Upper lobe of right lung (tissue), 1 donor: ENCODE measurements at places on chromosomes 16 and 17. TPM values are rescaled to one million over a fixed set of nuclear protein-coding genes. Genes with fewer than 3 reads are reported as not detected.

DNA sequence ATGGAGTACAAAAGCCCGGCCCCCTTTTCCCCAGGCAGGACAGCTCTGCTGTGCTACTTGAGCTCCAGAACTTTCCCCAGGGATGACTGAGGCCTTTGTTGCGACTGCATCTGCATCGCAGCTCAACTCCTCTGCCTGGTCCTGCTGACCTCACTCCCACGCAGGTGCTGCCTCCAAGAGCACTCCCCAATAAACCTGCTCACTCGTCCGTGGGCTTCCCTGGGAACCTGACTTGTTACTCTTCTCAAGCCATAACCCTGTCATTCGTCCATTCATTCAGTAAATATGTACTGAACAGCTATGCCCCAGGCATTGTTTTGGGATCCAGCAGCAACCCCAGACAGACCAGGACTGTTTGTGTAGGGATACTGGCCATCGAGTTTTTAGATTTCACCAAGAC lies 11.6 kb upstream of the RMI2 start:
- H3K27me3 ChIP-seq = no peaks in the 10 kb centered on the region
- no peak overlapping the region for H3K4me3 ChIP-seq
- H3K27ac ChIP-seq = no peak overlapping the region
- no peaks in the 10 kb centered on the region for H3K36me3 ChIP-seq

- no peak overlapping the region for H3K4me3 ChIP-seq
- no peak for DNase-seq
- H3K27me3 ChIP-seq = no peaks in the 10 kb centered on the region
These were observed 210.6 kb downstream of the KCNJ2 start for GRCh38 chr17:70379945-70380344.

- peaks cover 26% of the 10 kb centered on the region for H3K4me1 ChIP-seq
- peaks cover 94% of the 10 kb centered on the region for H3K27me3 ChIP-seq
- no peak overlapping the region for H3K27ac ChIP-seq
- H3K4me3 ChIP-seq = no peak overlapping the region
- no peak for DNase-seq
These were observed 3.5 kb upstream of the DLX4 start for GRCh38 chr17:49965524-49965909.

DNA sequence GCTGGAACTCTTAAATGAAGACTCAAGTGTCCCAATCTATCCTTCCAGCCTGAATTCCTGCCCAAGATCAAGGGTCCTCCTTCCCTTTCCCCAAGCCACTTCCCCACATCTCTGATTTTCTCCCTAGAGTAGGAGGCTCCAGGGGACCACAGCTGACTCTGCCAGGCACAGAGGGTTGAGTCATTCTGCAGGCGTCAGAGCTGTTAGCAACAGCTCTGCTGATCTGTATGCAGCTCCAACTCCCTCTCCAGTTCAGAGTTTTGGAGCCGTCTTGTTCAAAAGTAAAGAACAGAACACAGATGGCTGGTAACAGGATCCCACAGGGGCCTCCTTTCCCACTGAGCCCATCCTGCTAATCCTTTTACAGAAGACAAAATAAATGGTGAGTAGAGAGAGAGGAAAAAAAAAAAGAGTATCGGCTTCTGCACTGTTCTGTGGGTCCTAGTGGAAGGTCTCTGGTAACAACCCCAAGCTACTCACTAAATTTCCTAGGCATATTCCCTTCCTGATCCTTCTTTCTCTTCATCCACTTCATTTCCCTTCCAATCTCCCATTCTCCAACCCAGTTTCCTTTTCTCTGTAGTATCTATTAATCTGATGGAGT lies 13.4 kb upstream of the TAOK1 start:
- no peaks in the 10 kb centered on the region for H3K36me3 ChIP-seq
- DNase-seq = no peak
- no peaks in the 10 kb centered on the region for H3K4me1 ChIP-seq
- no peak overlapping the region for H3K27ac ChIP-seq
- no peaks in the 10 kb centered on the region for H3K27me3 ChIP-seq
- no peak overlapping the region for H3K4me3 ChIP-seq

- H3K27me3 ChIP-seq = no peaks in the 10 kb centered on the region
- no peak overlapping the region for H3K4me3 ChIP-seq
- H3K36me3 ChIP-seq = peaks cover 18% of the 10 kb centered on the region
- peaks cover 10% of the 10 kb centered on the region for H3K4me1 ChIP-seq
These were observed 8.8 kb downstream of the TAX1BP3 start for GRCh38 chr17:3659541-3660111.

DNA sequence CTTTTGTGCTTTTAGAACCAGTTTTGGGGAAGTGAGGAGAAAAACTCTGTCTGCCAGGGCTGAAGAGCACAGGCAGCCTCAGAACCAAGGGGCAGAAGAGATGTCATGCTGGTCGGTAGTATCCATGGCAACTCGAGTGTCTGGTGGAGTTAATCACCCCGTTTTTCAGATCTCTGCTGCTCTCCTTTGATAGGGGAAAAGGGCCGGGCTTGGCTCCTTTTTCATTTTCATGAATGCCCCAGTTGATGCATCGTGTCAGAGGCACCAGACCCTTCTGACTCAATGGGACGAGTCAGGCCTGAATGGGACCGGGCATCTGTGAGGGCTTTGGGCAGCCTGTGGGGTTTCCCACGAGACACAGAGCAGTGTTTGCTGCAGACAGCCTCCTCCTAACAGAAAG lies 304.6 kb downstream of the ABCC12 start:
- H3K27ac ChIP-seq = no peak overlapping the region
- DNase-seq = no peak
- no peaks in the 10 kb centered on the region for H3K4me1 ChIP-seq
- no peaks in the 10 kb centered on the region for H3K36me3 ChIP-seq
- no peak overlapping the region for H3K4me3 ChIP-seq

DNA sequence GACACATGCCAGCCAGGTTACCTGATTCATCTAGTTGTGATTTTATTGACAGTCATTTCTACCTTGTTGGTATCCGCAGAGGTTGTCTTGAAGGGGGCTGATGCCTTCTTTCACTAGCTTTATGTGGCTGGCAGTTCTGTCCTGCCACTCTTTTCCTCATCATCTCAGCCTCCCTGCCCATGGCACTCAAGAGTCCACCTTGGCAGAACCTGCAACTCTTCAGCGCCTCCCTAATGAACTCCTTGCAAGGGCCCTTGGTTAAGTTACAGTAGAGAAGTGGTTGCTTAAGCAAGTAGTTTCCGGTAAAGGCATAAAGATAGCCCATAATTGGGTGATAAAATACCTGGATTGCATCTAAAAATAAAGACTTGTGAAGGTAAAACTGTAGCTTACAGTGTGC lies 489.9 kb downstream of the WWOX start:
- no peaks in the 10 kb centered on the region for H3K27me3 ChIP-seq
- H3K4me3 ChIP-seq = no peak overlapping the region
- H3K27ac ChIP-seq = no peak overlapping the region
- no peaks in the 10 kb centered on the region for H3K36me3 ChIP-seq

DNA sequence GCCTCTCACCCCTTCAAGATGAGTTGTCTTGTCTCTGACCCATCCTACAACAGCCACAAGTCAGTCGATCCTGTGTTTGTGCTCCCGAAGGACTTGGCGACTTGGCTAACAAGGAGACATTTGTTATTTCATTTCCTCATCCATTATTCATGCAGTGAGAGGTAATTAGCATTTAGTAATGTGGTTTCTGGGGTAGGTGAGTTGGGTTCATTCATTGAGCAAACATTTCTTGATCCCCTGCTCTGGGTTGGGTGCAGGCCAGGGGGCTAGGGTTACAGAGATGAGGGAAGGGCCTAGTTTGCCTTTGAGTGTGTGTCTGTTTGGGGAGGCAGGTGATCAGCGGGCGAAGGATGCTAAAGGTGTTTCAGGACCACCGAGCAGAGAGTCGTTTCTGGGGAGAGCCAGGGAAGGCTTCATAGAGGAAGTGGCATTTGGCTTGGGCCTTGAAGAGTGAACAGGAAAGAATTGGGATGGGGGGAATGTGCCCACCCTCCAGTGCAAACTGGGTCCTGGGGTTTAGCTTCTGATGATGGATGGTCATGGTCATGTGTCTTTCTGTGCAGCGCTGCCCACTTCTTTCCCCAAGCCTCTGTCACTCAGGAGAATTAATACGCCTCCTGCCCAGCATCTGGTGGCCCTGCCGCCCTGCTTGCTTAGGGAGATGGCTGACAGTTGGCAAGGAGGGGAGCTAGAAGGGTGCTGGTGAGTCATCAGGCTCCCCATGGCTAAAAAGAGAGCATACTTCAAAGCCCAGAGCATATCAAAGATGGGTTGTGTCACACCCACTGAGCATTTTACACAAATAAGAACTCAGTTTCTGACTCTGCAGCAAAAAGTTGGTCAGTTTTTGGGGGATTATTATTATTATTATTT lies 38.5 kb downstream of the MSI2 start:
- DNase-seq = no peak
- H3K4me1 ChIP-seq = no peaks in the 10 kb centered on the region
- H3K36me3 ChIP-seq = no peaks in the 10 kb centered on the region
- no peak overlapping the region for H3K27ac ChIP-seq

- H3K36me3 ChIP-seq = no peaks in the 10 kb centered on the region
- H3K27me3 ChIP-seq = no peaks in the 10 kb centered on the region
- H3K4me1 ChIP-seq = peaks cover 68% of the 10 kb centered on the region
- no peak overlapping the region for H3K4me3 ChIP-seq
- H3K27ac ChIP-seq = peak overlapping the region; percentile 55
These were observed 28.5 kb downstream of the ARHGAP17 start for GRCh38 chr16:24986512-24987303.

- H3K27ac ChIP-seq = peak overlapping the region; percentile 34
- no peaks in the 10 kb centered on the region for H3K27me3 ChIP-seq
- H3K4me3 ChIP-seq = no peak overlapping the region
- DNase-seq = no peak
- no peaks in the 10 kb centered on the region for H3K36me3 ChIP-seq
These were observed 23.4 kb downstream of the WWOX start for GRCh38 chr16:78122774-78123315.

DNA sequence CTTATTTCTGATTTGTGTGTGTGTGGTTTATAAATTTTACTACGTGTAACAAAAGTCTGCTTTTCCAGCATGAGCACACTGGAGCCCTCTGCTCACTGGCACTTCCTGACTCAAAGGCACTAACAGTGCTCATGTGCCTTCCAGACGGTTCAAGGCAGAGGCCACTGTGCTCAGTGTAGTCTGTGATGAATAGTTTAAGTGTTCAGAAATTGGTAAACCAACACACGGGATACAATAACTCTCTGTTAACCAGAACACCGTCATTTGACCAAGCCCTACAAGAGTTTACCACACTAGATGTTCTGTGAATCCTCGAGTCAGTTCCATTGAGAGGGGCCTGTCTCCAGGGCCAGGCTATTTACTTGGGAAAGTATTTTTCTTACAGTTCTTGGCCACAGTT lies 191.9 kb downstream of the MRTFB start:
- H3K27me3 ChIP-seq = no peaks in the 10 kb centered on the region
- DNase-seq = no peak
- H3K4me1 ChIP-seq = no peaks in the 10 kb centered on the region

TBC1D3 gene
- total RNA-seq = not detected

DNA sequence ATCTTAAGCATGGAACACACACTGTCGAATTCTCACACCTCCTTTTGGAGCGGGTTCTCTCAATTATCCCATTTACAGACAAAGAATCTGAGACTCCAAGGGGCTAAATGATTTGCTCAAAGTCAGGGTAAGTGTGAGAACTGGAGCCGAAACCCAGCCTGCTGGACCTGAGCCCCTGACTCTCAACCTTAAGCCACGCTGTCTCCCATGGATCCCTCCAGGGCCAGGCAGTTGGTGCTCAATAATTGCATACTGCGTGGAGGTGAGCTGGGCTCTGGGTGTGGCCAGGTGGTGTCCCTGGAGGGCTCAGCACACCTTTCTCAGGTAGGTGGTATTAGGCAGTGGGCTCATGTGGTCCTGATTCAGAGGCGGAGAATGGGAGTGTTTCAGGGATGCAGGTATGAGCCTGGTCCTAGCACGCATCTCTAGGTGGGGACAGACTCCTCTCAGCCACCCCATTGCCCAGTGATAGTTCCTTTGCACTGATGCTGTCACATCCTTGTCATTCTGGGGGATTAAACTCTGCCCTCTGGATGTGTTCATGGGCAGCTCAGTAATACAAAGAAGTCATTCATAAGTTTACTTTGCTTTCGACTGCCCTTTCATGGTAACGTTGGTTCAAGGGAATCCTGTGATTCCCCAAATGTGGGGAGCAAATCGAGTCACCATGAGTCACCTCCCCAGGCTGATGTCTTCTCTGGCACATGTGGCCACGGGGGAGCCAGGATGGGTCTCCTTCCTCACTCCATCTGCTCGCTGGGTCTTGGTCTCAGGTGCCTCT lies 399.5 kb upstream of the TNRC6C start:
- no peak overlapping the region for H3K27ac ChIP-seq
- peaks cover 14% of the 10 kb centered on the region for H3K27me3 ChIP-seq
- no peak overlapping the region for H3K4me3 ChIP-seq
- no peaks in the 10 kb centered on the region for H3K4me1 ChIP-seq
- H3K36me3 ChIP-seq = no peaks in the 10 kb centered on the region

DNA sequence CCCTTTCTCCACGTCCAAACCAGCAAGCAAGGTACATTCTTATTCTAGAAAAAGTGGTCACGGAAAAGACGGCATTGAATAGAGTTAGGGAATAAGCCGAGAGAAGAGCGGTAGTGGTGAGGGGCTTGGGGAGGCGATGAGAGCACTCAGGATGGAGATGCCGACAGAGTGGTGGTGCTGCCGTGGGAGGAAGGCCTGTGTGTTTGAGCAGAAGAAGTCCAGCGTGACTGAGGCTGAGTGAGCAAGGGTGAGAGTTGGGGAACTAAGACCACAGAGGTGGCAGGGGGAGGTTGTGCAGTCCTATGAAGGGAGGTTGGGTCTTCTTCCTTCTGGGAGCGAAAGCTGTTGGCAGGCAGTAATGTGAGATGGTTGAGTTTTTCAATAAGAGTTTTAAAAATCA lies 252.3 kb downstream of the ABCC12 start:
- H3K4me1 ChIP-seq = no peaks in the 10 kb centered on the region
- DNase-seq = no peak
- no peaks in the 10 kb centered on the region for H3K27me3 ChIP-seq

DNA sequence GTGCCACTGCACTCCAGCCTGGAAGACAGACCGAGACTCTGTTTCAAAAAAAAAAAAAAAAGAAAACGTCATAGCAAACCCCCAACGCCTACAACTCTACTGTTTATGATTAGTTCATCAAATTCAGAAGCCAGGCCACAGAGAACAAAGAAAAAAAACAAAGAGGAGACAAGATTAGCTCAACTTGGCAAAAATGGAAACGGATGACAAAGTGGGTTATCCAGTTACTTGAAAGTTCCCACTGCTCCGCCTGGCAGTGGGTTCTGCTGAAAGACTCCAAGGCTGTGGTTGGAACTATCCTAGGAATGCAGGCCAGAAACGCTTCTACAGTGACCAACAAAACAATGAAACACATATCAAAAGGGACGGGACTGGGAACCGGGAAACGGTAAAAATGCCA lies 53.1 kb downstream of the MRM3 start:
- H3K27me3 ChIP-seq = no peaks in the 10 kb centered on the region
- no peak overlapping the region for H3K4me3 ChIP-seq
- H3K4me1 ChIP-seq = no peaks in the 10 kb centered on the region
- no peak overlapping the region for H3K27ac ChIP-seq

- H3K36me3 ChIP-seq = peaks cover 17% of the 10 kb centered on the region
- H3K27me3 ChIP-seq = no peaks in the 10 kb centered on the region
- H3K4me3 ChIP-seq = no peak overlapping the region
- H3K4me1 ChIP-seq = no peaks in the 10 kb centered on the region
- no peak overlapping the region for H3K27ac ChIP-seq
- no peak for DNase-seq
These were observed 19.7 kb downstream of the CIITA start for GRCh38 chr16:10896723-10897122.
